Activated CD8-positive, alpha-beta memory T cell treated with anti-CD3 and anti-CD28 coated beads for 1 hour (primary cell): ENCODE measurements at places on chromosomes 3 and 15.

DNA sequence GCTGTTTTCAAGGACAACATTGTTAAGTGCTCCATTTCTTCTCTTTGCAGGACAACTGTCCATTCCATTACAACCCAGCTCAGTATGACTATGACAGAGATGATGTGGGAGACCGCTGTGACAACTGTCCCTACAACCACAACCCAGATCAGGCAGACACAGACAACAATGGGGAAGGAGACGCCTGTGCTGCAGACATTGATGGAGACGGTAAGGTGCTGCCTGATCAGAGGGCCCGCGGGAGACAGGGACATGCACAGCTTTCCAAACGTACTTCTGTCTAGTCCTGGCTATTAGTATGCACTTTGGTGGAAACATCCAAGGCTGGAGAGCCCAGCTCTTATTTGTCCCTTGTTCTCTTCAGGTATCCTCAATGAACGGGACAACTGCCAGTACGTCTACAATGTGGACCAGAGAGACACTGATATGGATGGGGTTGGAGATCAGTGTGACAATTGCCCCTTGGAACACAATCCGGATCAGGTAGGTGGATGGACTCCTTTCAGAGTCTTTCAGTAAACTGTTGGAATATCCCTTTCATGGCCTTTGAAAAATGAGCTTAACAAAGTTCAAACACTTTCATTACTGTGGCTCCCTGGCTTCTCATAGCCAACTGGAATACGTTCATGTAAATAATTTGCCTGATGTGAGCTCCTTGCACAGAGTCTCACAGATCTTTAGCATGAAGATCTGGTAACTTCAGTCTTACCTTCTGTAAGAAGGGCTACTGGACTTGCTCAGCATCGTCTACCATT is 10.4 kb downstream of the THBS1 start:
- no peak for DNase-seq

DNA sequence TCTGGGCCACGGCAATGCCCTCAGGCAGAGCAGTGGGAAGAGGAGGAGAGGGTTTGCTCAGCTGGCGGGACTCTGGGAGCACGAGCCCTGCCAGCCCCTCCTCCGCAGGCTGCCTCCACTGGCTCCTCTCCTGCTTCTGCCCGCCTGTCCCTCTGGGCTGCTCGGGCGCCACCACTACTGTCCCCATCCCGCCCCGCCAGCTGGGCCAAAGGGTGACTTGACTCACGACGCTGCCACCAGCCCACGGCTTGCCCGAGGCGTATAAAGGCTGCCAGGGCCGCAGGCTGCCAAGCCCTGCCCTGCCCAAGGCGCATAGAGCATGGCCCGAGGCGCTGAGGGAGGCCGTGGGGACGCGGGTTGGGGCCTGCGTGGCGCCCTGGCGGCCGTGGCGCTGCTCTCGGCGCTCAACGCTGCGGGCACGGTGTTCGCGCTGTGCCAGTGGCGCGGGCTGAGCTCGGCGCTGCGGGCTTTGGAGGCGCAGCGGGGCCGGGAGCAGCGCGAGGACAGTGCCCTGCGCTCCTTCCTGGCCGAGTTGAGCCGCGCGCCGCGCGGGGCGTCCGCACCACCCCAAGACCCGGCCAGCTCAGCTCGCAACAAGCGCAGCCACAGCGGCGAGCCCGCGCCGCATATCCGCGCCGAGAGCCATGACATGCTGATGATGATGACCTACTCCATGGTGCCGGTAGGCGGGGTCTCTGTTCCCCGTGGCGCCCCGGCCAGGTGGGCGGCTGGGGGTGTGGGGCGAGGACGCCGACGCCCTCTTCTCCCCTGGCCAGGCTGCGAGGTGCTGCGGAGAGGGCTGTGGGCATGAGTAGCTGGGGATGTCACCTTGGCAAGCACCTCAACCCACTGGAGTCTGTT is at the start of gene GLDN:
Gene GLDN (plus strand): TSS at position 290 of the 861 bp plus-strand sequence. CDS start 30 bp downstream, at position 320.
- DNase-seq = no peak

DNA sequence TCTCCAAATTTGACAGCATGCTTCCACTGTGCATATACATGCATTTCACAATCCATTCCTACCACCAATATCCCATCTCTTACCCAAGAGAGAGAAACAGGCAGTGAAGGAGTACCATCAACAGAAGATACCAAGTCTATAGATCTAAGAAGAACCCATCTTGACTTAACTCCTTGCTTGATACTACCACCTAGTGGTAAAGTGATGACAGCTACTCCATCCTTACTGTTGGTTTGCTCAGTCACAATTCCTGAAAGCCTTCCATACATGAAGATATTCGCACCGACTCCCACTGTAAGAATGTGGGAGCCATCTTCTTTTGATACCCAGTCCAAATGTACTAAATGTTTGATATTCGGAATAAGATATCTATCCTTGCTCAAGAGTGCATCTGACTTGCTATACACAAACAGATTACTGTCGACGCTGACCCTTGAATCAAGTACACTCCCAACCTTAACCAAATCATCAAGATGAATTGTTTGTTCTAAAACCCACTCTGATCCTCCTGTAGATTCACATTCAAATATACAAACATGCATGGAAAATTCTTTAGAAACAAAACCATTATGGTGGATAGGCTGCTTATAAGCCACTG is 123.1 kb downstream of the DMXL2 start:
- no peak for DNase-seq

DNA sequence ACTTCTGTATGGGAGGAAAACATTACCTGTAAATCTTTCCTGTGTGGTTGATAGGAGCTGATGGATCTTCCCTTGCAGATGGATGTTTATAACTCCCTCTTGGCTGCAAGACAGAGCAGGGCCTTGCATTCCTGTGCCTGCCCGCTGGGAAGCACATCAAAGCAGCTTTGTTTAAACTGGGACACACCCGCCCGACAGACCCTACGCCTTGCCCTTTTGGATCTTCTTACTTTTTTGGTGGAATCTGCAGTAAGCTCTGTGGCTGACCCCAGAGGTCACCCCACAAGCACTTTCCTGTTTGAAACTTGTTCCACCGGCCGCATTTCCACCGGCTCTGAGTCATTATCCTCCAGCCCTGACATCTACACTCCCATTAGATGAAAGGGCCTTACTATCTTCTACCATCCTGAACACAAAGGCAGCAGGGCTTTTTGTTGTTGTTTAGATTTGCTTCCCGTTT is 244.1 kb upstream of the STT3B start:
- peak; percentile 2 for DNase-seq

DNA sequence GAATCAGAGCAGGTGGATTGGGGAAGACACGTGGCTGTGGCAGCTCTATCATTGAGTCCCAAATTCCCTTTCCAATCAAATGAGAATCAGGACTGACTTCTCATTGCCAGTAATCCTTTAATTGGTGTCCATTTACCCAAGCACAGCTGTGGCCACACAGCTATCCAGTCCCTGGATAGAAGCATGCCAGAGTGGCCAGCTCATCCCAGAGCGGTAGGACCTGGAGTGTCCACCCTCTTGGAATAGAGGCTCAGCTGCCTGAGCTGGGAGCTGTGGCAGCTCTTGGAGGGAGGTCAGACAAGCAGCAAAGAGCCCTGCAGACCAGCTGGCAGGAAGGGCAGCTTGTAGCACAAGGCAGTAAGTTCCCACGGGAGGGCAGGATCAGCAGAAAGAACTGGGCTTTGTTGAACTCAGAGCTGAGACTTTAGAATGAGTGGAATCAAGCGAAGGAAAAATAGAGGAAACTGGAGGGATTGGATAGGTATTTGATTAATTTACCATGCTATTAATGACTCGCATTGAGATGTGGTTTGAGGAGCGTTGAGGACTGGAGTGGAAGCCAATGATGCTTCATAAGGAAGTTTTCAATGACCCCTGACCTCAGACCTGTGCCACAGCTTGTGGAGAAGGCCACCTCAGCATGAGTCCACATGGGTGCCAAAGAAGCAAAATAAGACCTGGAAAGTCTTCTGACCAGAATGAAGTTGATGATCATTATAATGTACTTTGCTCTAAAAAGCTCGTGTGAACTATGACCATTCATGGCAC is 6.9 kb upstream of the ALPK3 start:
- DNase-seq = no peak

DNA sequence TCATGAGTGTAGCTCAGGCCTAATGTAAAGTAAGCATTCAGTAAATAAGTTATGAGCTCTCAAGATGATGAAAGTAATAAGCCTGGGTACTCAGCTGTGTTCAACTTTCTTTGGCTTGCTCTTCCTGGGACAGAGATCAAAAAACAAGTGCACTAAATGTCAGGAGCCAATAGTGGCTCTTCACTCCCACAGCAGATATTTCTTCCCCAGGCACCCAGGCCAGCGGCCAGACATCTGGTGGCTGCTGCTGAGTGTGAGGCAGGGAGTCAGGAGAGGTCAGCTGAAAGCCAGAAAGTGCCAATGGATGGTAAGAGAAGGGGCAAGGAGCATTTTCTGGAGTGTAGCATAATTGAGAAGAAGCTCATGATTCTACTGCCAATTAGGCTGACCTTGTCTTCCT is 18.2 kb upstream of the ITGA11 start:
- no peak for DNase-seq

- no peak for DNase-seq
Observed at GRCh38 chr3:25246913-25247312, 181.2 kb upstream of the RARB start.

DNA sequence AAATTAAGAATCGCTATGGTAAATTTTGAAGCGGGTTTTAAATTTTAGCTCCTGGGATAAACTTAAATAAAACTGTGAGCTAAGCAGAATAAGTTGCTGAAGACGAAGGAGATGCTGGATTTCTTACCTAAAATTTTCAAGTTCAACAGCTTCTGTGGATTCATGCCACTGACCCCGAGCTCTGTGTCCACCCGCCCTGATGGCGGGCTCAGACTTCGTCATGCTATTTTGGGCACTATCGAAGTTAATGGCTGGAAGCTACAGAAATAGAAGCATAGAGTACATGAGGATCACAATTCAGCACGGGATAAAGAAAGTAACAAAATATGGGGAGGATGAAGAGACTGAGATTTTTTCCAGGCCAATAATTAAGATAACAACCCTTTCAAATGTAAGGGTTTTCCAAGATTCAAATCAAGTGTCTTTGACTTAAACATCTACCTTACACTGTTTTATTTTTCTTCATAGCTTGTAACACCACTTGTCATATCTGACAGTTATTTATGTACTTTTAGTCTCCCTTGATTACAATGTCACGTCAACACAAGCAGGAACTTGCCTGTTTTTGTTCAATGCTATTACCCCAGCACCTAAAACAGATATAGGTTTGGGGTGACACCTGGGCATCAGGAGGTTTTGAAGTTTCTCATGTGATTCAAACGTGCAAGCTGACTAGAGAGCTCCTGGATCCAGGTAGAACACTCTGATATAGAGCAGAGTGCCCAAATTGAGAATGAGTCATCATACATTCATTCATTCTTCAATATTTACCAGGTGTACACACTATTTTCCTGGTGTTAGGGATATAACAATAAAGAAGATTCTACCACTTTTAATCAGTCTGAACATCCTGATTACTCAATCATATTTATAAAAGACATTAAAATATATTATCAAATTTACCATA is 23.0 kb downstream of the NEK10 start:
- DNase-seq = no peak

GRCh38 chr15:68632101-68632500 is 53.3 kb downstream of the CORO2B start:
- no peak for DNase-seq

- DNase-seq = no peak
Observed at GRCh38 chr3:128488636-128488990, 4.4 kb downstream of the GATA2 start.

DNA sequence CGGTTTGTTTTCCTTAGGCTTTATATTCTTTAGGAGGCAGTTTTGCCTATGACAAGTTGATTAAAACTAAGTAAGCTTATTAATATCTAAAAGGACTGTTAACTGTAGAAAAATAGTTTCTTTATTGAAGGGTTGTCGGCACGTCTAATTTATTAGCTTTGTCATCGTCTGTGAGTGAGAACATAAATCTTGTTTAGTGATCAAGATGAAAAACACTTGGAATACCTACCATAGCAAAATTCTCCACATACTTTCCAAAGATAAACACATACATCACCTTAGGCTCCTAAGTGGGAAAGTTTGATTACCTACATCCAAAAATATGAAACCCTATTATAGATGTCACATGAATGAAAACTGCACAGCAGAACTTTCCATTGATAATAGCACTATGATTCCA is 139.1 kb upstream of the BNIP2 start:
- no peak for DNase-seq

- no peak for DNase-seq
Observed at GRCh38 chr15:99502182-99502581, 63.6 kb upstream of the MEF2A start.

DNA sequence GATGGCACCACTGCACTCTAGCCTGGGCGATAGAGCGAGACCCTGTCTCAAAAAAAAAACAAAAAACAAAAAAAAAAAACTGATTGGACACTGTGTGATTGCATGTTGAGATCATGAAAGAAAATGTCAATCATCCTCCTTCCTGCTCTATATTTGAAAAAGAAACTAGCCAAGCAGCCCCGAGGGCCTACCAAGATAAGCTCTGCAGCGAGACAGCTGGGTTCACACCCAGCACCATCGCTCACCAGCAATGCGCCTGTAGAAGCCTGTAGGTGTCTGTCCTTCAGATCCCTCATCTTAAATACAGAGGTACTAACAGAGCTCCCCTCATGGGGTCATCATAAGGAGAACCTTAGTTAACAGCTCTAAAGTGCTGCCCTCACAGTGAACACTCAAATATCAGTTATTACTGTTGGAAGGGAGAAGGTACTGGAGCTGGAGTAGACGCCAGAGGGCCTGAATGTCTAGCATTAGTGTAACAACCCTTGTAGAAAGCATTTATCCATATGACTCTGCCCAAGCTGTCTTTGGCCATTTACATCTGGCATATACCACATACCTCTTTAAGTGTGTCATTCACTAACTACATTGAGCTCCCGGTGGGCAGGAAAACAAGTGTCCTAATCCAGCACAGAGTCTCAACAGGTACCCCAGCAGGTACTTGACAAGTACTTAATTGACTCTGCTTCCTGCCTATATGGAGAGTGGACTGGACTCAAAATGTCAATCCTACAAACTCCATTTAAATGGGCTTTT is 22.9 kb downstream of the MYLK start:
- no peak for DNase-seq

GRCh38 chr3:185988080-185988815 is 50.4 kb upstream of the TRA2B start:
- DNase-seq = no peak

GRCh38 chr15:41795996-41796856 is 21.9 kb downstream of the MAPKBP1 start:
- DNase-seq = no peak

GRCh38 chr15:57948351-57949289 is 116.9 kb downstream of the ALDH1A2 start:
- DNase-seq = no peak

GRCh38 chr3:49775538-49775937 is 10.8 kb downstream of the IP6K1 start:
- DNase-seq = no peak

DNA sequence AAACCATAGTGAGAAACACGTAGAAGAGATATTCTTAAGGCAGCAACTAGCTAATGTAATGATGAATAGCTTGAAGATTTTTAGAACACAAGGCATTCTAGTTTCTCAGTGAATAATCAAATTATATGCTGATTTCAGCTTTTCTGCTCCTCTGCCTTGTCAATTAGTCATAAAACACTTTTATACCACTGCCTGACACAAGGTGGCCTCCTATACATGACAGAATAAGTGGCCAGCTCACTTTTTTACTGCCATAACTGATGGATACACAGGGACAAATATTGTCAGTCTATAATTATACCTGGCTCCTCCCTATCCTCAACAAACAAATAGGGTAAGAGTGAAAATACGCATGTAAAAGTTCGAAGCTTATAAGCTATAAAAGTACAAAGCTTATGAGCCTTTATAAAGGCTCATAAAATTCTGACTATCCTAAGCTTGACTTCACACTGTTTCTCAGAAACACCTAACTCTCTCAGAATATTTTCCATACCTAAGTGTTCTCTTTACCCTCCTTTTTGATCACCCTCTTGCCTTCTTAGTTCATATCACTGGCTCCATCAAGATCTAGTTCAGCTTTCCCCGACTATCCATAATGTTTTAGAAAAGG is 81.6 kb downstream of the HERC1 start:
- DNase-seq = no peak
